ENCODE measurements at places on chromosomes 5 and 9. TPM values are rescaled to one million over a fixed set of nuclear protein-coding genes. Genes with fewer than 3 reads are reported as not detected.

DNA sequence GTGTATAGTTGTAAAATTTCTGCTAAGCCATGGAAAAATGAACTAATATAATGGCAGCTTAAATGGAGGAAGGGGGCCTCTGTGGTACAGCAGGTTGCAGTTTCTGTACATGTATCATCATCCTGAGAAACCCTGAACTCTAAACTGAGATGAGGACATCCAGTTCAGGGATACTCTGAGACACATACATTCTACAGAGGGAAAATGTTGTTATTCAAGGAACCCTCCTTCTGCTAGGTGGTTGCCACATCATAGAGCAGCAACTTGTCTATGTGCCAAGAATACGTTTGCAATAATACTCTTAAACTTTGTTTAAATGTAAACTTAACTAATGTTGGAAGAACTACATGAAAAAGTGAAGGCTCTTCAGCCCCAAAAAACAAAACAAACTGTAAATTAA is 1310.8 kb upstream of the WWC1 start:
- no peak for DNase-seq

DNA sequence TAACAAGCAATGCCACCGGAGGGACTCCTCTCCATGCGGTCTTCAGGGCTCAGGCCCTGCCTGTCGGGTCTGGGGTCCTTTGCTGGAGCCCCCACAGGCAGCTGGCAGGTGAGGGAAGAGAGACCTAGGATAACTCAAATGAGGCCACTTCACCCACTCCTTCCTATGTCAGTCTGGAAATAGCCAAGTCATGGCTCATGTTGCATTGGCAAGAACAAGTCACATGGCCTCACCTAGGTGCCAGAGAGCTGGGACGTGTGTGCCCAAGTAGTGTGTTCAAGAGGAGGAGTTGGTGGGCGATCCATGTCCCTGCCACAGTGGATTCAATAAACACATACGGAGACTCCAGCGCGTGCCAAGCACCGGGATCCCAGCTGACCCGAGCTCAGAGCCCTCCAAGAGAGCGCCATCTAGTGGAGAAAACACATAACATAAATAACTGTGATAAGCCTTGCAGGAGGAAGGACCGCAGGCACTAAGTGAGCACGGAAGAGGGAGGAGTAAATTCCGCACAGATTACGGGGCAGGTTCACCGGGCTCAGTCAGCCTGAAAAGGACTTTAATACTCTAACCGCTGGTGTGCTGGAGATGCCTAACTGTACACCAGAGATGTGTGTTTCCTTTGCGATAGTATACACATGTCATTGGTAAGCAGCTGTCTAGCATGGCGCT is 580.8 kb downstream of the CCDC171 start:
- DNase-seq = peak; percentile 15

- DNase-seq = peak; percentile 3
These were observed 367.5 kb downstream of the DEPDC1B start for GRCh38 chr5:60332244-60333004.

RNF130 gene
- 42.0 TPM for total RNA-seq

GPRIN1 gene
- 4.5 TPM for total RNA-seq

Data from dermis microvascular lymphatic vessel endothelial cell (primary cell).